Stimulated activated CD4-positive, alpha-beta T cell treated with anti-CD3 and anti-CD28 coated beads, Interleukin-12 subunit alpha, Interleukin-12 subunit beta, amount 100 ng/mL, for 4 hours (primary cell): ENCODE measurements at places on chromosomes 16 and 17.

DNA sequence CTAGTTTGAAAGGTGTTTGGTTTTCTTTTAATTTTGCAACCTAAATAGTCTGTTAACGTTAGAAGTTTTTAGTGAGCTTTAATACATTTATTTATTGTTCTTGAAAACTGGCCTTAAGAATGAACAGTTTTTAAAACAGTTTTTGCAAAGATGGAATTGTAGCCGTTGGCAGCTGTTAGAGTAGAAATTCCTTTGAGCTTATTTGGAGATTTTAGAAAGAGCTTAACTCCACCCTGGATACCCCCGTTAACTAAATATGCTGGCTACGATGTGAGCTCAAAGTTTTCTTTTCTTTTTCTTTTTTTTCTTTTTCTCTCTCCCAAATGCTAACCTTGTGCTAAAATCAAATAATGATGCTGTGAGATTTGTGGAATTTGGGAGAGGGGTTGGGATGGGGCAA, 75.2 kb downstream of the COX10 start:
- no peak for DNase-seq

- DNase-seq = no peak
Measured at GRCh38 chr16:86619239-86619794, 41.0 kb downstream of the FOXL1 start.

DNA sequence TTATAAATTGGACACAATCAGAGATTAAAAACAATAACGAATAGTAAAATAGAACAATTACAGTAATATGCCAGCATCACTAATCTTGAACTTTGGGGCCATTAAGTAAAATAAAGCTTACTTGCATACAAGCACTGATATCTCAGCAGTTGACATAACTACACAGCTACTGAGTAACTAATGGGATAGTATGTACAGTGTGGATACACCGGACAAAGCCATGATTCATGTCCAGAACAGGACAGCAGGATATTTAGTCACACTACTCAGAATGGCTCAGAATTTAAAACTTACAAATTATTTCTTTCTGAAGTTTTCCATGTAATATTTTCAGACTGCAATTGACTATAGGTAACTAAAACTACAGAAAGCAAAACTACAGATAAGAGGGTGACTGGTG, 427.5 kb downstream of the CDH13 start:
- no peak for DNase-seq

DNA sequence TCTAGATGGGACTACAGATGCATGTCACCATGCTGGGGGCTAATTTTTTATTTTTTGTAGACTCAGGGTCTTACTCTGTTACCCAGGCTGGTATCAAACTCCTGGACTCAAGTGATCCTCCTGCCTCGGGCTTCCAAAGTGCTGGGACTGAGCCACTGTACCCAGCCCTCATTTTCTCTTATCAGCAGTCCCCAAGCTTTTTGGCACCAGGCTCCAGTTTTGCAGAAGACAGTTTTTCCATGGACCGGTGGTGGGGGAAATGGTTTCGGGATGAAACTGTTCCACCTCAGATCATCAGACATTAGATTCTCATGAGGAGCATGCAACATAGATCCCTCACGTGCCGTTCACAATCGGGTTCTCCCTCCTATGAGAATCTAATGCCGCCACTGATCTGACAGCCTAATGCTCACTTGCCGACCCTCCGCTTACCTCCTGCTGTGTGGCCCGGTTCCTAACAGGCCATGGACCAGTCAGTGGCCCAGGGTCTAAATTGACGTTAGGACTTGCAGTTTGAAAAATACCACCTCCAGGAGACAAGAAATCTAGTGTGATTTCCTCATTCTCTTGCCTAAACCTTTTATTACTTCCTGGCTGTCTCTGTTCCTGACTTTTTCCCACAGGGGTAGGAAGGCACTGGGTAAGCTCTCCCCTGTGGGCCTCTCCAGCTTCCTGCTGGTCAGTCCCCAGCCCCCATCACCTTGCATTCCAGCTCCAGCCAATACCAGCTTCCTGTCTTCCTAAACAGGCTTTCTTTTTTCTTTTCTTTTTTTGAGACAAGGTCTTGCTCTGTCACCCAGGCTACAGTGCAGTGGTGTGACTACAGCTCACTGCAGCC, 9.3 kb upstream of the CNP start:
- DNase-seq = no peak

GRCh38 chr17:78717431-78717980, 64.6 kb downstream of the CYTH1 start:
- no peak for DNase-seq

DNA sequence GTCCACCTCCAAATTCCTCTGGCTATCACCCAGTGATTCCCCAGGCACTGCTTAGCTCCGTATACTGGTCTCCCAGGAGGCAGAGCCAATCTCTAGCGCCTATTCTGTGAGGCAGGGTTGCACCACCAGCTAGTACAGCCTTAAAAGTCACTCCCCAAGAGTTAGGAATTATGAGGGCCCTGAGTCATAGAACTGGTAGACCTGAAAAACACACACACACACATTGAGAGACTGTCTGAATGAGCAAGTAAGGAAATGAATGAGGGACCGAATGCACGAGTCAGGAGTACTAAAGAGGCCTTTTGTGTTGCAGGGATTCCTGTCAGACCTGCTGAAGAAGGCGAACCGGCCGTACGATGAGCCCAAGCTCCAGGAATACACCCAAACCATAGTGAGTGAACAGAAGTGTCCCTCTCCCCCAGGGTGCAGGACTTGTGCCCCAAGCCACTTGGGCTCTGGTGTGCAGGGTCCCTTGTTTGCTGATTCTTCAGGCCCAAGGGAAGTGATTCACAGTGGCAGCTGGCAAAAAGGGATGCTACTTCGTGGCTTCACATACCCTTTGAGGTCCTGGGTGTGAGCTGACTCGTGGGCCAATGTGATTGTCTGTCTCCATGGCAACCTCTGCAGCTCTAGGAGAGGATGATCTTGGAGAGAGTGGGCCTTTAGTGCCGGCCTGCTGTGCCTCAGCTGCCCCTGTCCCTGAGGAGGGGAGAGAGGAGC, 24.7 kb downstream of the CALB2 start:
- no peak for DNase-seq

DNA sequence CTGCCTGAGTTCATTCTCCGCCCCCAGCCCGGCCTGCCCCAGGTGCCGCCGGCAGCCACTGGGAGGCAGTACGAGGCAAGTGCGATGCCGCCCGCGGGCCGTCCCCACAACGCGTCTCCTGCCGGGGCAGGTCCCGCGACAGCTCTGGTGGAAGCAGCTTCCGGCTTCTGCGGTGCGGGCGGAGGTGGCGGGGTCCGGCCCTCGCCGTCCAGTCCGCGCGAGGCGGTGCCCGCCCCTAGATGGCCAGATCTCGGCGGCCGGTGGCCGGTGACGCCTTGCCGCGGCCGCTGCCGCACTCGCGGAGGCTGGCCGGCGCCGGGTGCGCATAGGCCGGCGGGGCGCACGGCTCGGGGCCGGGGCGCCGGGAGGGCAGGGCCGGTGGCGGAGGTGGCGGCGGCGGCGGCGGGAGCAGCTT, 1.8 kb downstream of the GJD3 start:
- DNase-seq = peak; percentile 85

GRCh38 chr17:50217591-50217990, 16.2 kb upstream of the COL1A1 start:
- no peak for DNase-seq

- DNase-seq = no peak
Measured at GRCh38 chr16:175011-175949, 1.2 kb upstream of the HBA1 start.

- peak; percentile 41 for DNase-seq
Measured at GRCh38 chr17:15260376-15261257, 4.5 kb downstream of the PMP22 start.

- no peak for DNase-seq
Measured at GRCh38 chr17:61406971-61407911, 7.6 kb downstream of the TBX2 start.

DNA sequence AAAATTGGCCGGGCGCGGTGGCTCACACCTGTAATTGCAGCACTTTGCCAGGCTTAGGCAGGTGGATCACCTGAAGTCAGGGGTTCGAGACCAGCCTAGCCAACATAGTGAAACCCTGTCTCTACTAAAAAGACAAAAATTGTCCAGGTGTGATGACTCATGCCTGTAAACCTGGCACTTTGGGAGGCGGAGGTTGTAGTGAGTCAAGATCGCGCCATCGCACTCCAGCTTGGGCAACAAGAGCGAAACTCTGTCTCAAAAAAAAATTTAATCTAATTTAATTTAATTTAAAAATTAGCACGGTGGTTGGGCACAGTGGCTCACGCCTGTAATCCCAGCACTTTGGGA, 1.6 kb upstream of the HBQ1 start:
- no peak for DNase-seq
